ENCODE measurements at places on chromosomes 2 and 18. TPM values are rescaled to one million over a fixed set of nuclear protein-coding genes. Genes with fewer than 3 reads are reported as not detected.
A peak's percentile ranks its signal among the peaks of the same experiment; 100 is the strongest.

GRCh38 chr2:27013738-27014137 lies 19.0 kb upstream of the TMEM214 start:
- no peak for DNase-seq

TMEM169 gene
- total RNA-seq: 0.51 TPM

ZSWIM2 gene
- not detected for total RNA-seq

- DNase-seq: no peak
Observed at GRCh38 chr2:17756668-17757067, 2.7 kb downstream of the GEN1 start.

DPP10 gene
- total RNA-seq: 0.26 TPM

GRCh38 chr2:186503827-186504606 lies 18.0 kb downstream of the ZC3H15 start:
- peak; percentile 49 for DNase-seq

- DNase-seq: peak; percentile 12
Observed at GRCh38 chr2:227033471-227034148, 130.4 kb downstream of the COL4A4 start.

Measured in bronchial epithelial cell (primary cell).